ENCODE measurements at places on chromosomes 11 and 22.

DNA sequence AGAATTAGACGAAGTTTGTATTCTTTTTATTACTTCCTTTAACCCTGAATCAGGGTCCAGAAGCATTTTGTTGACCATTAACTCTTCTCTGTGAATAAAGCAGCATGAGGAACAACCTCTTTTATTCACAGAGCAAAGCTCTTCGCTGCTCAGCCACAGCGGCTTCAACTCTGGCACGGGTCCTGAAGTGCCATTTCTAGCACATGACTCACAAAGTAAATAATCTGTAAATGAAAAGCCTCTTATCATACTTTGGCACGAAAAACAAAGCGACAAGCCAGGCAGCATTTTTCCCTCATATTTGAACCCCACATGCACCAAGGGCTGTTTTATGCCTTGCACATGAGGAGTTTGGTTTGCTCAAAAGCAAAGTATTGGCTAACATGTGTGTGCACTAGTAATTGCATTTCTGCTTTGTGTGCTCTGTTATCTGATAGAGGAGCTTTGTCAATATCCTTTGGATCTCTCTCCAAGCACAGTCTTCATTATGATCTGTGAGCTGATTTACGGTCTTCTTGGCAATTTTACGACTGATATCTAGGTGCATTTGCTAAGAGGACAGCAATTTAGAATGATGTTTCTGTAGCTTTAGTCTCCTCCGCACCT, 33.0 kb upstream of the APOBEC3A start:
- peak; percentile 83 for DNase-seq

DNA sequence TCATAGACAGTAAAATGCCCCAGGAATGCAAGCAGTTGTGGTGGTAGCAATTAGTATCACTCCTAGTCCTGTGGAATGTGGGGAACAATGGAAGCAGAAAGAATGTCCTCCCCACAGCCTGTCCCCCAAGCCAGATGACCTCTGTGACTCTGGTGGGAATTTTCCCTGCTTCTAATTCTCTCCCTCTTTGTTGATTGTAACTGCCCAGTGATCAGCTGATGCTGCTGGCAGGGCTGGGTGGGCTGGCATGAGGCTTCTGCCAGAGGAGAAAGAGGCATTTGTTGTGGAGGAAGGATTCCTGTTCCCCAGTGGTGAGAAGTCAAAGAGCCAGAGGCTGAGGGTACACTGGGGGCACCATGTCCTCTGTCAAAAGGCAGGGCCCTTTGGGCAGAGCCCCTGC, 116.7 kb upstream of the NCAM1 start:
- DNase-seq, result no peak

DNA sequence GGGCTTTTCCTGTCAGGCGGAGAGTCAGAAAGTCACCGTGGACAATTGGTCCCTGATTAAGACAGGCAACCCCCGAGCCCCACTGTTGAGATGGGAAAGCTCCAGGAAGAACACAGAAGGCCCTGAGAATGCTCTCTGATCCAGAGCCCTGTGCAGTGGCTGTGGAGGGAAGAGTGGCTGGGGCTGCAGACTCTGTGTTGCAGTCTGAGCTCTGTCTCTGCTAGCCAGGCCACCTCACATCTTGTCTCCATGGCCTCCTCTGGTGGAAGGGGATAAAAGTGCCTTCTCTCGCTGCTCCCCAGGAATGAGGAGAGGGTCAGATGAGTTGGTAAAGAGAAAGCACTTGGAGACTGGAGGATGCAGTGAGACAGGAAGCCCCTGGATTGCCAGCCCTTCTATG, 141.2 kb downstream of the CEP164 start:
- DNase-seq, result no peak

- DNase-seq, result no peak
Measured at GRCh38 chr11:45181889-45182550, 35.6 kb downstream of the PRDM11 start.

GRCh38 chr11:2205981-2206690, 34.5 kb upstream of the TH start:
- DNase-seq, result no peak

GRCh38 chr11:64285885-64286800, 495 bp downstream of the GPR137 start:
- peak; percentile 46 for DNase-seq

DNA sequence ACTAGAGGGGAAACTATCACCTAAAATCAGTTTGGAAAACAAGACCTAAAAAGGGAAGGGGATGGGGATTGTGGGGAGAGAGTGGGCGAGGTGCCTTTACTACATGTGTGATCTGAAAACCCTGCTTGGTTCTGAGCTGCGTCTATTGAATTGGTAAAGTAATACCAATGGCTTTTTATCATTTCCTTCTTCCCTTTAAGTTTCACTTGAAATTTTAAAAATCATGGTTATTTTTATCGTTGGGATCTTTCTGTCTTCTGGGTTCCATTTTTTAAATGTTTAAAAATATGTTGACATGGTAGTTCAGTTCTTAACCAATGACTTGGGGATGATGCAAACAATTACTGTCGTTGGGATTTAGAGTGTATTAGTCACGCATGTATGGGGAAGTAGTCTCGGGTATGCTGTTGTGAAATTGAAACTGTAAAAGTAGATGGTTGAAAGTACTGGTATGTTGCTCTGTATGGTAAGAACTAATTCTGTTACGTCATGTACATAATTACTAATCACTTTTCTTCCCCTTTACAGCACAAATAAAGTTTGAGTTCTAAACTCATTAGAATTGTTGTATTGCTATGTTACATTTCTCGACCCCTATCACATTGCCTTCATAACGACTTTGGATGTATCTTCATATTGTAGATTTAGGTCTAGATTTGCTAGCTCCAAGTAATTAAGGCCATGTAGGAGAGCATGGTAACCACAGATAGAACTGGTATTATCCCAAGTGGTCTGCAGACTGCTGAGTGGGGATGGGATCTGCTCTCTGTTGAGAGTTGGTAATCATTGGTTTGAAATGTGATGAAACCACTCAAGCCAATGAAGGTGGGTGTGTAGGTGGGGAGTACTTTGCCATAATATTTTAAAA, 3.6 kb downstream of the NEAT1 start:
- DNase-seq, result no peak

DNA sequence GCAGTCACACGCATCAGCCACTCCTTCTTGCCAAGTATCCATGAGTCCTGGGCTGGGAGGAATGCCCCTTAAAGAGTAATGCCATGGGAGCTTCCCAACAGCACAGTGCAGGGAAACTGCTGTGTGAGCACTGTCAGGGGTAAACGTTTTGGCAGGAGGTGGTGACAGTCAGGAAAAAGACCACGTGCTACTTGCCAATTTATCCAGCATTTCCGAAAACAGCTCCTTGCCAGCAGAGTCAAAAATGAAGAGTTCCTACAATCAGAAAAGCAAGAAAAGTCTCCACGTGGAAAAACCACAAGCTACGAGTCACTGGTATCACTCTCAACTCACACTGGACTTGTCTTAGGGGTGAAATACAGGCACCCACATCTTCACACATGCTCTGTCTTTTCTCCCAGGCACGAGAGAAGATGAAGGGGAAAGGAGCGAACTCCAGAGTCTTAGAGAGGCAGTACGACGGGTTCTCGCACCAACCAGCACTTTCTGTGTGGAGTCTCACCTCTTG, 9.9 kb downstream of the IFT27 start:
- DNase-seq, result no peak

- DNase-seq, result no peak
Measured at GRCh38 chr11:102026217-102026616, 21.0 kb upstream of the CFAP300 start.

GRCh38 chr11:121463689-121464335, 11.0 kb upstream of the SORL1-AS1 start:
- no peak for DNase-seq

DNA sequence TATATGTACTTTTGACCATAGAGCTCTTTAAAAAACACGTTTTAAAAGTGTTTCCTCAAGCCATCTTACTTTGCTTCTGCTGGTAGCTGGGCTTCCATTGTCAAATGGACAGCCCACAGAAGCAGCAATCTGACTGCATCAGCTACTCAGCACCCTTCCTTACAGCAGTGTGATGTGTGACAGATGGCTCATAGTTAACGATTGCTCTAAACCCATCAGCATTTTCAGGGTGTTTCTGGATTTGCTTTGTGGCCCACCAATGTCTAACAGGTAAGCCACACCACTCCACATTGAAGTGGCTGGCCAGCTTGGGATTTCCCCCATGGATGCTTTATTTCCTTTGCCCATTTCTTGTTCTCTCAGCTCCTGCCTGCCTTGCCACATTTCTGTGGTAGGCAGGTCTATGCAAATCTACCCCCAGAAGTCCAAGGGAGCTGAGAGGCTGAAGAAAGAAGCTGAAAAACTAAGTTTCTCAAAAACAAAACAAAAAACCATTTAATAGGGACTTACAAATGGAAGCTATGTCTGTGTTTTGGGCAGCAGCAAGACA, 7.3 kb upstream of the FAR1 start:
- DNase-seq, result no peak

- DNase-seq, result no peak
Measured at GRCh38 chr11:119282495-119282894, 34.4 kb downstream of the MCAM start.

GRCh38 chr11:46889251-46889650, 29.1 kb downstream of the LRP4 start:
- no peak for DNase-seq

DNA sequence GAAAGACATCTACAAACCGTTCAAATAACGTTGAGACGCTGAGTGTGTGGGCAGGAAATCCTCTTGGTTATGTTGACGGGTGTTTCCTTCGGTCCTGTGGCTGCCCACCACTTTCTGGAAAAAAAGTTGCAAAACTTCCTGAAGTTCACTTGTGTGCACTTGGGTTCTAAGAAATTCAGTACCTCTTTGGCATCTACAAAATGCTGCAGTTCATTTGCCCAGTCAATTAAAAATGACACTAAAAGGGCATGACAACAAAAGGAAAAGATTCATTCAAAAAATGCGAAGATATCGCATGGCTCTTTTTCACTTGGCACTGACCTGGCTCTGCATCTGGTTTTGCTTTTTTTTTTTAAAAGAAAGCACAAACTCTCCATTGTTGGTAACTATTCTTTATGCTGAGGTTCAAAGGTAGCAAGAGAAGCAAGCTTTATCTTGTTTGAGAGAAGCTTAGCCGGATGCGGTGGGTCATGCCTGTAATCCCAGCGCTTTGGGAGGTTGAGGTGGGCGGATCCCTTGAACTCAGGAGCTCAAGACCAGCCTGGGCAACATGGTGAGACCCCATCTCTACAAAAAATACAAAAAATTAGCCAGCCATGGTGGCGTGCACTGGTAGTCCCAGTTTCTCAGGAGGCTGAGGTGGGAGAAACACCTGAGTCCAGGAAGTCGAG, 10.6 kb upstream of the XBP1 start:
- peak; percentile 65 for DNase-seq

- no peak for DNase-seq
Measured at GRCh38 chr22:36971341-36972125, 47.7 kb downstream of the TST start.

DNA sequence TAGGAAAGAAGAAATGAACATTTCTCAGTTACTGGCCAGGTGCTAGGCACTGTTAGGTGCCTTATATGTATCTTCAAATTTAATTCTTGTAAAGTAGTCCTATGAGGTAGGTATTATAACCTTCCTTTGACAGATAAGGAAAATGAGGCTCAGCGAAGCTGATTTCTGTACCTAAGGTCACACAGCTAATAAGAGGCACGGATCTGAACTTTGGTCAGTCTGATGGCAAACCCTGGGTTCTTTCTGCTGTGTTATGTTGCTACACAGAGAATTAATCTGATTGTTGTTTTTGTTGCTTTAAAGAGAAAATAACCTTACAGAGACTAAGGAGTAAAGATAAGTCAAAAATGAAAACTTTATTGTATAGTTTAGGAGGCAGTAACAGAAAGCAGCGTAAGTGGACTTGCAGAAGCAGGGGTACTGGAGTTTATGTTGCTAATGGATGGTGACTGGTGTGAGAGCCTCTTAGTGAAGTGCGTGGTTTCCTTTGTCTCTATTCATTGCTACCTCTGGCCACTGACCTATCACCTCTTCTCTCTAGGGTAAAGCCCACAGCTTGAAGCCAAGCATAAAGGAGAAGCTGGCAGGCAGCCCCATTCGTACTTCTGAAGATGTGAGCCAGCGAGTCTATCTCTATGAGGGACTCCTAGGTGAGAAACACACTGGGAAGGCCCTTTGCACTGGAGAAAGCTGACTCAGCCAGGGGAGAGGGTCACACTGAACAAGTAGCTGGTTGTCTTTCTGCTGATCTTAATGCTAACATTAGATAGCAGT, 38.3 kb downstream of the MADD start:
- no peak for DNase-seq

DNA sequence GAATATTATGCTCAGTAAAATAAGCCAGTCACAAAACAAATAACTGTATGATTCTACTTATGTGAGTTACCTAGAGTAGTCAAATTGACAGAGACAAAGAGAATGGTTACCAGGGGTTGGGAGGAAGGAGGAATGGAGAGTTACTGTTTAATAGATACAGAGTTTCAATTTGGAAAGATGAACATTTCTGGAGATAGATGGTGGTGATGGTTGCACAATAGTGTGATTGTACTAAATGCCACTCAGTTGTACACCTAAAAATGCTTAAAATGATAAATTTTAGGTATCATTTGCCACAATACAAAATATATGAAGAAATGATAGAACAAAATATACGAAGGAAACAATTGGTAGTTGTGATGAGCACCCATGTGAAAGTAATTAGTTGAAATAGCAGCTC, 43.4 kb downstream of the PDHX start:
- DNase-seq, result no peak

DNA sequence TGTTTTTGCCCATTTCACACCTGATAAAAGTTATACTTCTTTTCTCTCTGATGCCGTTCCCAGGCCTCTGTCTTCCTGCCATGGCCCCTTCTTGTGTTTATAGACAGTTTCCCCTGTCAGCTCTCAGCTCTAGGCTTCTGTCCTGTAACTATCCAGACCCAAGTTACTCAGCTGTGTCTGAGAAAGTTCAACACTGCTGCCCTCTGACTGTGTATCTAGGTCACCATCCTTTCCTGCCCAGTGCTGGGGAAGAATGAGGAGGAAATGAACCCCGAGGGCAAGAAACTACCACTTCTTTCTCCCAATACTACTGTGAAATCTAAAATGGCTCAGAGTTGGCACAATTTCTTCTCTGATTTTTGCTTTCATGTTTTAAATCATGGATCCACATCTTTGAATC, 29.6 kb downstream of the SNX19 start:
- no peak for DNase-seq

DNA sequence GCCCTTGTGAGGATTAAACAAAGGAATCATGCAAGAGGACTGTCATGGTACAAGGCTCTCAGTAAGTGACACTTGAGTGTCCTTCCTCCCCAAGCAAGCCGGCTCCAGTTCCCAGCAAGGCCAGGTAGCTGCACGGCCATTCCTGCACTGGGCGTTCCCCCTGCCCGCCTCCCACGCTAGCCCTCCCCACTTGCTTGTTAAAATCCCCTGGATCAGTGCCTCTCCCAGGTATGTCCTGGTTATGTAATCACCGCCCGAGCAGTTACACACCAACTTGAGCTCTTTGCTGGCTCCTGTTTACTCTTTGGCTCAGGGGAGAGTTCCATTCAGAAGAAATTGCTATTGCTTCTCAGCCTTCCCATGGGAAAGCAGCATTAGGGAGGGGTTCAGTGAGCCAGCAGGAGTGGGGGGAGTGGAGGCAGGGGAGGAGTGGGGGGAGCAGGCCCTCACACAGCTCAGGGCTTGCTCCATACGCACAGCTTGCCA, 19.4 kb upstream of the MYEOV start:
- DNase-seq, result peak; percentile 95

- peak; percentile 54 for DNase-seq
Measured at GRCh38 chr11:7657306-7658025, 15.8 kb downstream of the CYB5R2 start.

GRCh38 chr11:4508886-4509285, 26.4 kb downstream of the OR52K1 start:
- DNase-seq, result no peak

Data from upper lobe of left lung (tissue), 6 donors.